ENCODE measurements at places on chromosomes 1 and 21.

- no peak for DNase-seq
Measured at GRCh38 chr21:38590449-38591217, 92.4 kb upstream of the ERG start.

DNA sequence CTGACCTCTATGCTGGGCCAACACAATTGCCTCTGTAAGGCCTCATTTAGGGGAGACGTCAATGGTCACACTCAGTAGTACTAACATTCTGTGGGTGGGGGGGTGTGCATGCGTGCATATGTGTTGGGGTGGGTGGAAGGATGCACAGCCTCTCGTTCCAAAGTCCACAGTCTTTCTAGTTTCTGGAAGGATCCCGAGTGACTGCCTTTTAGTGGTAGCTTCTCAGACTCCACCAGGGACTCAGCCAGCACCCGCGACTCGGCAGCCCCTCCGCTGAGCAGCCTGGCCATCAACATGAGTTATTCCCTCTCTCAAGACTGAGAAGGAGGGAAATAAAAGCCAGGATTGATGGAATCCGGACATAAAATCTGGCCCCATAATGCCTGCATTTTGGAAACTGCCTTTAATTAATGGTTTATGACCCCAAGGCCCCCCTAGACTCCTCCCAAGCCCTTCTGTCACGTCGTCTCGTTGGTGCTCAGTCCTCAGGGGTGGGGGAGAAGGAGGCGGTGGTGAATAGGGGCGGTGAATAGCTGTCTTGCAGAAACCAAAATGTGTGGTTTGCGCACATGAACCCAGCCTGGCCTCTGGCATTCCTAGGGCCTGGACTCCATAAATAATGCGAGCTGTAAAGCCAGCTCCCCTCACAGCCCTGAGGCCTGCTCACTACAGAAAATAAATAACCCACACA, 65.1 kb upstream of the TMEM51 start:
- no peak for DNase-seq

DNA sequence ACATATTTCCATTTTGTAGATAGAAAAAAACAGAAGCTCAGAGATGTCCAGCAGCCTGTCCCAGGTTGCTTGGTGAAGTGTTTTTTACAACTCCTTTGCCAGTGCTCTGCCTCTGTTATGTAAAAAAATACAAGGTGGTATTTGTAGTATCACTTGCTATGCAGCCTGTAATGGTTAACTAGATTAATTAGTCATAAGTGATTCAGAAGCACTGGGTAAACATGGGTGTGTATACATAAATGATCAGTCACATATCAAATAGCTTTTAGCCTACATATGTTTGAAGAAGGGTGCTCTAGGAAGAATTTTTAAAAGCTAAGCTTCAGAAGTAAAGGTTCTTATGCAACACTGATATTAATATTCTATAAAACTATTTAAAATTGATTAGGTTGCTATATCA, 70.0 kb upstream of the MAGI3 start:
- no peak for DNase-seq

DNA sequence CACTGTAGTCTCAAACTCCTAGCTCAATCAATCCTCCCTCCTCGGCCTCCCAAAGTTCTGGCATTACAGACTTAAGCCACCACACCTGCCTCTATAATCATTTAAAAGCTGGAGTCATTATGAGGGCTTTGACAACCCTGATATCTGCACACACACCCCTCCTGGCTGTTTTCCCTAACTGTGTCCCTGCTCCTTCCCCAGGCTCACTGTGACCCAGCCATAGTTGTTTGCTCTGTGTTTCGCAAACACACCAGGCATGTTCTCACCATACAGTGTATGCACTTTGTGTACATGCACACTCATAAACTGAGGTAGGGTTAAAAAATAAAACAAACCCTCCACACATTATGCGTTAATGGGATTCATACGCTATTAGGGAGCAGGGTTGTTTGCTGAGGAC, 21.8 kb upstream of the IL20 start:
- DNase-seq, result no peak

DNA sequence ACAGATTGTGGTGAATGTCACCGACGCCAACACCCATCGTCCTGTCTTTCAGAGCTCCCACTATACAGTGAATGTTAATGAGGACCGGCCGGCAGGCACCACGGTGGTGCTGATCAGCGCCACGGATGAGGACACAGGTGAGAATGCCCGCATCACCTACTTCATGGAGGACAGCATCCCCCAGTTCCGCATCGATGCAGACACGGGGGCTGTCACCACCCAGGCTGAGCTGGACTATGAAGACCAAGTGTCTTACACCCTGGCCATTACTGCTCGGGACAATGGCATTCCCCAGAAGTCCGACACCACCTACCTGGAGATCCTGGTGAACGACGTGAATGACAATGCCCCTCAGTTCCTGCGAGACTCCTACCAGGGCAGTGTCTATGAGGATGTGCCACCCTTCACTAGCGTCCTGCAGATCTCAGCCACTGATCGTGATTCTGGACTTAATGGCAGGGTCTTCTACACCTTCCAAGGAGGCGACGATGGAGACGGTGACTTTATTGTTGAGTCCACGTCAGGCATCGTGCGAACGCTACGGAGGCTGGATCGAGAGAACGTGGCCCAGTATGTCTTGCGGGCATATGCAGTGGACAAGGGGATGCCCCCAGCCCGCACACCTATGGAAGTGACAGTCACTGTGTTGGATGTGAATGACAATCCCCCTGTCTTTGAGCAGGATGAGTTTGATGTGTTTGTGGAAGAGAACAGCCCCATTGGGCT, 3.0 kb downstream of the CELSR2 start:
- DNase-seq, result no peak
